NCI-H2029 treated with DMSO at 0.1 percent for 48 hours (cell line): ENCODE measurements at places on chromosomes 12 and 14.

DNA sequence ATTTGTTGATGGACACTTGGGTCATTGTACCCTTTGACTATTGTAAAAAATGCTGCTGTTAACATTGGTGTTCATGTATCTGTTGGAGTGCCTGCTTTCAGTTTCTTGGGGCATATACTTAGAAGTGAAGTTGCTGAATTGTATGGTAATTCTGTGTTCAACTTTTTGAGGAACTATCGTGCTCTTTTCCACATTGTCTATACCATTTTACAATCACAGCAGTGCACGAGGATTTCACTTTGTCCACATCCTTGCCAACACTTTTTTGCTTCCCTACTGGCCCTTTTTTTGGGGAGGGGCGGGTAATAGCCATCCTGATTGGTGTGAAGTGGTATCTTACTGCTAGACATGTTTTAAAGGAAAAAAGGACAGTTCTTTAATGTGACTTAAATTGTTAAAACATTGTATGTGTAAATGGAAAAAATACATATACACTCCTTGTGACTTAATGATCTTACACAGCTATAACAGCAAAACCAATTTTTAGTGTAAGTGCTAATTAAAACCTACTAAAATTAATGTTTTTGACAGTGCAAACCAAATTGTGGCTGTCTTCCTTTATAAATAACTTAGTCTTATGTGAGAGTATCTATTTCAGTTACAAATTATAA lies 52.7 kb downstream of the WNK1 start:
- no peak for DNase-seq

DNA sequence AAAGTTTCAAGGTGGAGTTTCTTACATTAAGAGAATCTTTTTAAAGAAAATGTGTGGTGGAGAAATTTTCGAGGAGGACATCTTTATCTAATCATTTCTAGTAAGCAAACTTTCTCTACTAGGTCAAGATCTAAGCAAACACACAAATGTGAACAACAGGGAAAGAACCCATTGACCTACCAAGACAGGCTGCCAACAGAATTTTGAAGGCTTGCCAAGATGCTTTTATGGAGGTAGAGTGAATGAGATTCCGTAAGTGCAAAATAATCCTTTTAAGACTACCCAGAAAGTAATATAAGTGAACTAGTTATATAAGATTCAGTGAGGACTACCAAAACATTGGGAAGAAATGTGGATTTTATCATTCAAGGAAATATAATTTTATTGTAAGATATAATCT lies 357.1 kb upstream of the PDE3A start:
- DNase-seq: peak; percentile 81

GRCh38 chr12:95633732-95634465 lies 82.6 kb upstream of the USP44 start:
- no peak for DNase-seq

DNA sequence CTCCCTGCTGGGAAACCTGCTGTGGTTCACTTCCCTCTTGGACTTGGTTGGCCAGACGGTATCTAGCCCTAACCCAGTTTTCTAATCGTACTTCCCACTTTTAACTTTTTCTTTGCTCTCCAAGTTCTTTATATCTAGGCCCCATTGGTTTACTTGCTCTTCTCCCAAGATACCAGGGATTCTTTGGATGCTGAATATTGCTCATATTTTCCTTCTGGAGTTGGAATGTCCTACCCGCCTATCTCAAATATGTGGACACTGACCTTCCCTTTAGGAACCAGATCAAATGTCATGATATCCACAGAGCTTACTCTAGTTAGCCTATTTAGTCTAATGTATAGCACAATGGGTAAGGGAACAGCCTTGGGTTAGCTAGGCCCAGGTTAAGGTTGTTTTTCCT lies 228.6 kb downstream of the DACT1 start:
- no peak for DNase-seq

- DNase-seq: peak; percentile 88
Measured at GRCh38 chr12:120067084-120067869, 49.3 kb downstream of the RAB35 start.
